ENCODE measurements at places on chromosomes 16 and 17. TPM values are rescaled to one million over a fixed set of nuclear protein-coding genes. Genes with fewer than 3 reads are reported as not detected.

The SLC16A13 gene
- 0.70 TPM for total RNA-seq

The SPSB3 gene
- 41.9 TPM for total RNA-seq

The IRX5 gene
- 0.59 TPM for total RNA-seq

The PCGF2 gene
- total RNA-seq, result 5.9 TPM

The TPSB2 gene
- 12.5 TPM for total RNA-seq

The FAM117A gene
- total RNA-seq, result 15.1 TPM

The ABCA6 gene
- 20.0 TPM for total RNA-seq

The DPEP3 gene
- not detected for total RNA-seq

The APOH gene
- total RNA-seq, result not detected

The ABCA5 gene
- total RNA-seq, result 10.3 TPM

The RGS11 gene
- 8.3 TPM for total RNA-seq

The SEZ6L2 gene
- total RNA-seq, result 2.6 TPM

GRCh38 chr16:86016201-86016965 is 117.4 kb downstream of the IRF8 start:
- no peak overlapping the region for H3K27ac ChIP-seq
- no peak for DNase-seq
- no peaks in the 10 kb centered on the region for H3K4me1 ChIP-seq
- no peaks in the 10 kb centered on the region for H3K27me3 ChIP-seq
- no peak overlapping the region for H3K4me3 ChIP-seq

DNA sequence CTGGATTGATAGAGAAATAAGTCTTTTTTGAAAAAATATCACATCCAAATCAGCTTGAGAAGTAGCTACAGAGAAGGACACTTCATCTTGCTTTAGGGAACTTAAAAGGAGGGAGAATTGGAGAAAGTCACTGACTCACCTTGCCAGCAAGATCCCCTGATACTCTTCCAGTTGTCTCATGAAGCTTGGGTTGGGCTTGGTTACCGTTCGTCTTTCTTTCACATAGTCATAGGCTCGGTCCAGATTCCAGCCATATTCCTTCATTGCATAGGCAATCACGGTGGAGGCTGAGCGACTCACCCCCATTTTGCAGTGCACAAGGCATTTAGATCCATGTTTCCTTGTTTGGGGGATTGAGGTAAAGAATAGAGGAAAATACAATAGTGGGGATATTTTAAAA is 25.3 kb upstream of the CORO6 start:
- H3K27me3 ChIP-seq, result no peaks in the 10 kb centered on the region
- peaks cover 38% of the 10 kb centered on the region for H3K4me1 ChIP-seq
- peaks cover 14% of the 10 kb centered on the region for H3K36me3 ChIP-seq
- H3K27ac ChIP-seq, result no peak overlapping the region

DNA sequence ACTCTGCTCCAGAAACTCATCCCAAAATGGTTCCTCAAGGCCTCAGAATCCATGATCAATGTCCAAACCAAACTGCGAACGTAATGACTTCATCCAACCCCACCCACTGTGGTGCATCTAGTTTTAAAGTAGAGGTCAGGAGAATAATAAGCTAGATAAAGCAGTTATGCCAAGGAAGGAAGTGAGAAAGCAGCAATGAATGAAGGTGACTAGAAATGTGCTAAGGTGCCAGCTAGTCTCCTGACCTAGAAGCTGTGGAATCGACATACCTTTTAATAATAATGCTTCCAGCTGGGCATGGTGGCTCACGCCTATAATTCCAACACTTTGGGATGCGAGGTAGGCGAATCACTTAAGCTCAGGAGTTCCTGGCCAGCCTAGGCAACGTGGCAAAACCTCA is 99.2 kb downstream of the SMG6 start:
- H3K4me3 ChIP-seq, result no peak overlapping the region
- no peak overlapping the region for H3K27ac ChIP-seq
- no peak for DNase-seq
- H3K36me3 ChIP-seq, result no peaks in the 10 kb centered on the region

DNA sequence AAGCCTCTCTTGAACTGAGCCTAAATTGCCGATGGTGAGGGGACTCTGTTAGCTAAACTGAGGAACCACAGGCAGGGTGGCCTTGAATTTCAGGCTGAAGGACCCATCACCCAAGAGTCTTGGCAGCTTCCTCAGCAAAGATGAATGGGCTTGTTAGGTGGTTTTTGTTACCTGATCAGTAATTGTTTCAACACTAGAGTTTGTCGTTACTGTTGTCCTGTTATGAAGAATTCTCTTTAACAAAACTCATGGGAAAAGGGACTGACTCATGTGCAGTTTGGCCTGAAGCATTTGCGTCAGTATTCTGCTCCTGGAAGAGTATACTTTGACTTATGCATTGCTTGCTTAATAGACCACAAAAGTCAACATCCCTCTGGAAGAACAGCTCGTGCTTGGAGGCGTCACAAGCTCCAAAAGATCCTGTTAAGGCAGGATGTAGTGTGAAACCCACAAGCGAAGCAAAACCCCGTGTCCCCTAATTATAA is 206.0 kb downstream of the IRX3 start:
- no peaks in the 10 kb centered on the region for H3K27me3 ChIP-seq
- no peak overlapping the region for H3K4me3 ChIP-seq
- H3K27ac ChIP-seq, result no peak overlapping the region
- H3K4me1 ChIP-seq, result no peaks in the 10 kb centered on the region
- DNase-seq, result no peak

- H3K27ac ChIP-seq, result no peak overlapping the region
- DNase-seq, result no peak
- no peaks in the 10 kb centered on the region for H3K27me3 ChIP-seq
These were observed 29.4 kb upstream of the SLC13A2 start for GRCh38 chr17:28443901-28444638.

GRCh38 chr16:79163691-79164387 is 436.7 kb downstream of the MAF start:
- H3K4me1 ChIP-seq, result no peaks in the 10 kb centered on the region
- no peaks in the 10 kb centered on the region for H3K36me3 ChIP-seq
- H3K27ac ChIP-seq, result no peak overlapping the region
- no peak overlapping the region for H3K4me3 ChIP-seq

DNA sequence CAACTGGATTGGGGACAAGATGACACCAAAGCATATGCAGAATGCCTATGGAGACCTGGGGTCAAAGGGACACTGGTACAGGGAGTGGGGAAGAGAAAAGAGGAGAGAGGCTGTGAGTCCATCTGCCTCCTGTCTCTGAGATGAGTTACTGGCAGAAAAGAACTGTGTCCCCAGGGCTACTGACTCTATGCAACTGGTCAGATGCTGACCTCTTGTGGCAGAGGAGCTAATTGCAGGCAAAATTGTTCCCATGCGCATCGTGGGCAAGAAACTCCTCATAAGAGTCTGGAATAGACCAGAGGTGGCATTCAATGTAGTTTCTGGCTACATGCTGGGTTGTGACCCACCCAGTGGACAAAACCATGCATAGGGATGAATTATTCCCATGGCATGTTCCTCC is 26.1 kb upstream of the MLKL start:
- no peak for DNase-seq
- no peak overlapping the region for H3K27ac ChIP-seq
- no peaks in the 10 kb centered on the region for H3K27me3 ChIP-seq
- H3K4me1 ChIP-seq, result no peaks in the 10 kb centered on the region

DNA sequence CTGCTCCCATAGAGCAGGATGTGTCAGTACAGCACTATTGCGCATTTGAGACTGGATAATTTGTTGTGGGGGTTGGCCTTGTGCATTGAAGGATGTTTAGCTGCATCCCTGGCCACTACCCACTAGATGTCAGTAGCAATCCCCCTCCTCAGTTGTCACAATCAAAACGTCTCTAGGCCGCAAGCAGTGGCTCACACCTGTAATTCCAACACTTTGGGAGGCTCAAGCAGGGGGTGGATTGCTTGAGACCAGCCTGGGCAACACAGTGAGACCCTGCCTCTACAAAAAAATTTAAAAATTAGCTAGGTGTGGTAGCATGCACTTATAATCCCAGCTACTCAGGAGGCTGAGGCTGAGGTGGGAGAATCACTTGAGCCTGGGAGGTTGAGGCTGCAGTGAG is 48.4 kb downstream of the CENPV start:
- H3K4me1 ChIP-seq, result no peaks in the 10 kb centered on the region
- no peaks in the 10 kb centered on the region for H3K36me3 ChIP-seq
- no peak overlapping the region for H3K27ac ChIP-seq
- no peak overlapping the region for H3K4me3 ChIP-seq
- no peaks in the 10 kb centered on the region for H3K27me3 ChIP-seq

GRCh38 chr16:5776876-5777275 is 679.3 kb upstream of the EEF2KMT start:
- H3K27me3 ChIP-seq, result no peaks in the 10 kb centered on the region
- H3K27ac ChIP-seq, result no peak overlapping the region
- H3K4me1 ChIP-seq, result no peaks in the 10 kb centered on the region
- H3K4me3 ChIP-seq, result no peak overlapping the region

DNA sequence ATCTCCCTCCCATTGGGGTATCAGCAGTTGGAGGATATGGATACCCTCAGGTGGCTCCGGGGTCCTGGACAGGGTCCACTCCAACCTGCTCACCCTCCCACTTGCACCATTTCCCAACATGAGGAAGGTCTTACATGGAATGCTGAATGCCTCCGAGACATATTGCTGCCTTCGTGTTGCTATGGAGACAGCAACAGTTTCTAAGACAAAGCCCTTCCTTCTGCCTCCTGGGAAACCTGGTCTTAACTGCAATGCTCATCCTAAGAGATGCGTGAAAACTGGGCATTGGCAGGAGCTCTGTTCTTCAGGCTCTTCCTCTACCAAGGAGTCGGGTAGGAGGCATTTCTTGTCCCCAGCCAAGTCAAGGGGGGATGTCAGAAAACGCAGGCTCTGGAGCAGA is 45.2 kb downstream of the ST3GAL2 start:
- no peaks in the 10 kb centered on the region for H3K27me3 ChIP-seq
- H3K4me1 ChIP-seq, result peaks cover 23% of the 10 kb centered on the region
- H3K36me3 ChIP-seq, result peaks cover 17% of the 10 kb centered on the region
- H3K27ac ChIP-seq, result no peak overlapping the region
- H3K4me3 ChIP-seq, result no peak overlapping the region
- DNase-seq, result no peak

GRCh38 chr16:19939553-19939952 is 54.9 kb upstream of the GPRC5B start:
- no peaks in the 10 kb centered on the region for H3K4me1 ChIP-seq
- no peaks in the 10 kb centered on the region for H3K36me3 ChIP-seq
- no peak overlapping the region for H3K27ac ChIP-seq

GRCh38 chr17:5874486-5874885 is 195.7 kb upstream of the WSCD1 start:
- H3K36me3 ChIP-seq, result no peaks in the 10 kb centered on the region
- no peaks in the 10 kb centered on the region for H3K4me1 ChIP-seq
- H3K27ac ChIP-seq, result no peak overlapping the region
- no peak for DNase-seq
- no peak overlapping the region for H3K4me3 ChIP-seq

GRCh38 chr17:77833769-77834168 is 124.7 kb upstream of the TNRC6C start:
- H3K36me3 ChIP-seq, result no peaks in the 10 kb centered on the region
- H3K4me3 ChIP-seq, result no peak overlapping the region
- no peak for DNase-seq
- no peak overlapping the region for H3K27ac ChIP-seq
- H3K4me1 ChIP-seq, result no peaks in the 10 kb centered on the region

GRCh38 chr17:32739722-32740121 is 137.2 kb downstream of the MYO1D start:
- H3K27me3 ChIP-seq, result no peaks in the 10 kb centered on the region
- no peaks in the 10 kb centered on the region for H3K4me1 ChIP-seq
- H3K36me3 ChIP-seq, result no peaks in the 10 kb centered on the region
- no peak overlapping the region for H3K4me3 ChIP-seq

DNA sequence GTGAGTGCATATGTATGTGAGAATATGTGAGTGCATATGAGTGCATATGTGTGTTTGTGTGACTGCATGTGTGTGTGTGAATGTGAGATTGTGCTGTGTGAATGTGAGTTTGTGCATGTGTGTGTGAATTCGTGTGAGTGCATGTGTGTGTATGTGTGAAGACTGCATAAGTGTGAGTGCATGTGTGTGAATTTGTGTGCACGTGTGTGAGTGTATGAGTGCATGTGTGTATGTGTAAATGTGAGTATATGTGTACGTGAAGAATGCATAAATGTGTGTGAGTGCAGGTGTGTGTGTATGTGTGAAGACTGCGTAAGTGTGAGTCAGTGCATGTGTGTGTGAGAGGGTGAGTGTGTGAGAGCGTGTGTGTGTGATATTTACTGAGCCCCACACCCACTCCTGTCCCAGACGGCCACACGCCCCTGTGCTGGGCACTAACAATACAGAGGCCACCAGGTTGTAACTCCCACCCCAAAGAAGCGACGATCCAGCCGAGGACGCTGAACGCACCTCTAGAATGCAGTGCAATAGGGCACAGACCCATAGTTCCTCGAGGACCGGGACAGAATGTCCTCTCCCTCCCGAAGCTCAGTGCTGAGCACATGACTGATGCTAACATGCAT is 97.8 kb downstream of the C16orf95 start:
- no peak overlapping the region for H3K4me3 ChIP-seq
- H3K4me1 ChIP-seq, result no peaks in the 10 kb centered on the region
- no peak for DNase-seq
- H3K27me3 ChIP-seq, result no peaks in the 10 kb centered on the region
- no peaks in the 10 kb centered on the region for H3K36me3 ChIP-seq

GRCh38 chr16:65394281-65394680 is 272.4 kb upstream of the CDH11 start:
- H3K4me3 ChIP-seq, result no peak overlapping the region
- no peaks in the 10 kb centered on the region for H3K36me3 ChIP-seq
- no peaks in the 10 kb centered on the region for H3K27me3 ChIP-seq
- no peak for DNase-seq

All from right atrium auricular region (tissue), 2 donors.